ENCODE measurements at places on chromosomes 16 and 17. TPM values are rescaled to one million over a fixed set of nuclear protein-coding genes. Genes with fewer than 3 reads are reported as not detected.

Gene GSDMA
- not detected for polyA plus RNA-seq

Gene SEPTIN1
- polyA plus RNA-seq = 0.22 TPM

Gene SYT17
- 0.30 TPM for polyA plus RNA-seq

- peaks cover 50% of the 10 kb centered on the region for H3K4me1 ChIP-seq
- no peak overlapping the region for H3K4me3 ChIP-seq
- no peak overlapping the region for H3K27ac ChIP-seq
- no peak for DNase-seq
- peaks cover 3% of the 10 kb centered on the region for H3K36me3 ChIP-seq
- H3K27me3 ChIP-seq = no peaks in the 10 kb centered on the region
Measured at GRCh38 chr17:67239597-67239996, 5.4 kb downstream of the HELZ start.

DNA sequence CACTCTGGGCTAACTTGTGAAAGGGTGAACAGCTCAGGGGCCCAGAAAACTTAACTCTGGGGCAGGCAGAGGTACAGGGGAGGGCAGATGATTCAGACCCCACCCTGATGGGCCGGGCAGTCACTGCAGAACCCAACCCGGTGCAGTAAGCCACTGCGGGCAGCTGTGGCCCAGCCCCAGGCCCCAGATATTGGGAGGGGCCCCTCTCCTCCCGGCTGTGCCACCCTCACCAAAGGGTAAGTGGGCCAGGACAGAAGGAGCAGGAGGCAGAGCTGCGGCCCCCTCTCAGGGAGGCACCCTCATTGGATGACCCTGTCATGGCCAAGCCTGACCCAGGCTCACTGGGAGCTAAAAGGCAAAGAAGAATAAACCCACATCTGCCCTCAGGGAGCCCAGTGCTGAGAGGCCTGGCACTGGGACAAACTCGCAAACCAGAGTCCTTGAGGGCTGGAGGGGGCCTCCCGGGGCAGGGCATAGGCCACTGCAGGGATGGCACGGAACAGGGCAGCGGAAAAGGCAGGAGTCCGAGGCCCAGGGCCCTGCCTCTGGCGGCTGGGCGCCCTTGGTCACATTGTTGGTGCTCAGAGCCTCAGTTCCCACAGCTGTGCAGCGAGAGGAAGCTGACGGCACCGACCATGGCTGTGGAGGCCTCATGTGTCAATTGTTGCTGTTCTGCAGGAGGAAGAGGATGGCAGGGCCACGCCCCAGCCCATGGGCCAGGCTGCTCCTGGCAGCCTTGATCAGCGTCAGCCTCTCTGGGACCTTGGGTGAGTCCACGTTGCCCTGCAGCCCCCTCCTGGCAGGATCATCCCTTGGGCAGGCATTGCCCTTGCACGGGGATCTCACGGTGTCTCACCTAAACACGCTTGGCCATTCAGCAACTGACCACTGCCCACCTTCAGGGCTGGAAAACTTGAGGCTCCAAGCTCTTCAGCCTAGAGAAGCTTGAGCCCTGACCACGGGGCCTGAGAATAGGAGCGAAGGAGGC is 3.1 kb downstream of the ITGB4 start:
- no peaks in the 10 kb centered on the region for H3K36me3 ChIP-seq
- no peak overlapping the region for H3K4me3 ChIP-seq
- H3K27me3 ChIP-seq = peaks cover 27% of the 10 kb centered on the region
- H3K27ac ChIP-seq = no peak overlapping the region
- peaks cover 5% of the 10 kb centered on the region for H3K4me1 ChIP-seq
- no peak for DNase-seq
